T-helper 17 cell (primary cell): ENCODE measurements at places on chromosomes 11 and 22.

DNA sequence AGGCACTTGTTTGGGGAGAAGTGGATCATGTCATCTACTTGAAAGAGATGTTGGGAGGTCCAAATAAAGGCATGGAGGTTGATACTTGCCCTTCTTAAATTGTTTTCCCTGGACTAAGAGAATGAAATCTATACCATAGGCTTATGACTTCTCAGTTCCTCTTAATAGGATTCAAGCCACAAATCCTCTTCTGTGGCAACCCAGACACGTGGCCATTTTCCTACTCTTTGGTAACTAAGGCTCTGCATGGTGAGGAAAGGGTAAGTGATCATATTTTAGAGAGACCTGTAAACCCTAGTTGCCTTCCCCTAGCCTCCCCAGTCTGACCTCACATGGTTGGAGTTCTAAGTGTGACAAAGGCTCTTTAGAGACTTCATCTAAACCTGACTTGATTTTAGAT lies 72.9 kb upstream of the CD44 start:
- no peak for DNase-seq

- no peak for DNase-seq
These were observed 14.7 kb upstream of the TAB1 start for GRCh38 chr22:39384750-39385480.

GRCh38 chr11:69562302-69562701 lies 78.7 kb upstream of the CCND1 start:
- DNase-seq, result no peak

GRCh38 chr11:59368238-59369022 lies 9.7 kb downstream of the OR5AN1 start:
- DNase-seq, result no peak

DNA sequence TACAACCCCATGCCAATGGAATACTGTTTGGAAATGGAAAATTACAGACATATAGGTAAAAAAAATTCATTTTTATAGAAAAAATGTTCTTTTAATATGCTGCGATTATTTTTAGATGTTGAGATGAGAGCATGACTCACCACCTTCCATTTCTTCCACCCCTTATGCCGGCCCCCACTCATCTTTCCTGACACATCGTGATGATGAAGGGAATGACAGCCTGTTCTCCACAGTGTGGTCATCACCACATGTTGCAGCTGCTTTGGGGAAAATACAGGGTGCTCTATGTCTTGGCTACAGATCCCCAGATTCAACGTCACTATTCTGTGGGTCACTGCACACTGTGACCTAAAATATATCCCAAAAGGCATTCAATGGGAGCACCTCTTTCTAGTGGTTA lies 916.2 kb downstream of the METTL15 start:
- no peak for DNase-seq

- DNase-seq, result peak; percentile 73
These were observed 3.8 kb downstream of the APOL3 start for GRCh38 chr22:36156515-36157419.

GRCh38 chr22:25997886-25998775 lies 171.1 kb upstream of the SEZ6L start:
- no peak for DNase-seq

DNA sequence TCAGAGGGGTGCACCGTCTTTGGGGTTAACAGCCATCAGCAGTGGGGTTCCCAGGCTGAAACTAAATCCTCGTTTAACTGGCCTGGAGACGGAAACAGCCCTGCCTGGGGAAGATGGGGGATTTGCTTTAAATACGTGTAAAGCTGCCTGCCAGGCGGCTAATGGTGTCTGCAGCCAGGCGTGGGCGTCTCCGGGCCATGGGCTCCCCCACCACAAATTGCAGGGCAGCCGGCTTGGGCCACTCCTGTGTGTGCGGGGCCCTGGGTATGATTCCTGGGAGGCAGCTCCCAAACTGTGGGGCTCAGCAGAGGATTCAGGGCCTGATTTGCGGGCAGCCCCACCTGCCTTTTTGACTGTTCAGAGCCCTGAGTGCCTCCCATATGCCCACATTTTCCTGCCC lies 110.5 kb downstream of the KCNQ1 start:
- peak; percentile 1 for DNase-seq

DNA sequence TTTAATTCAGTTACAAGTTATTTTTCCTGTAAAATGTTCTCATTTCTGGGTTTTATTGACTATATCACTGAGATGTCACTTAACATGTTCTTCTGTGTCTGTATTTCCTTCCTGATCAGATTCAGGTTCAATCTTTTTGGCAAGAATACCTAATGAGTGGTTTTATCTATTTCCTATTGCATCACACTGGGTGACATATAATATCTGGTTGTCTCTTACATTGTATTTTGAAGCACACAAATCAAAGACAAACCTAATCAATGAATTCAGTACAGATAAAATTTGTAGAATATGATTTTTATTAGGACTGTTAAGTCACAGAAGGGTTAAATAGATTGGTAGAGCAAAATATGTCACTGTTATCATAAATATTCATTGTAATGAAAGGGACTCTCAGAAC lies 60.4 kb downstream of the BCL2L13 start:
- DNase-seq, result no peak

DNA sequence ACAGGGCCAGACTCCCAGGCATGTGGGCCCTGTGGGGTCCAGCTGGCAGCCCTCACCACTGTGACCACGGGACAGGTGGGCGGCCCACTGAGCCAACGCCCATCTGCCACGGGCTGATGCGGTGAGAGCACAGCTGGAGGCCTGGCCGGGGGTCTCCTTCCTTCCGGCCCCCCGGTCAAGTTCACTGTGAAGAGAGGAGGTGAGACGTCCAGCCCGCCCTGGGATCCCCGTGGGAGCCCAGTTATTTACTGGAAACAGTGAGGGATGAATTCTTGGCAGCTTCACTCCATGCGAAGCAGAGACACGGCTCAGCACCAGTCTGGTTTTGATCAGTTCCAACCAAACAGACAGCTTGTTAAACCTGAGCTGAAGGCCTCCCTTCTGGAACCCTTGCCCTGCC lies 38.7 kb downstream of the WNT11 start:
- no peak for DNase-seq

DNA sequence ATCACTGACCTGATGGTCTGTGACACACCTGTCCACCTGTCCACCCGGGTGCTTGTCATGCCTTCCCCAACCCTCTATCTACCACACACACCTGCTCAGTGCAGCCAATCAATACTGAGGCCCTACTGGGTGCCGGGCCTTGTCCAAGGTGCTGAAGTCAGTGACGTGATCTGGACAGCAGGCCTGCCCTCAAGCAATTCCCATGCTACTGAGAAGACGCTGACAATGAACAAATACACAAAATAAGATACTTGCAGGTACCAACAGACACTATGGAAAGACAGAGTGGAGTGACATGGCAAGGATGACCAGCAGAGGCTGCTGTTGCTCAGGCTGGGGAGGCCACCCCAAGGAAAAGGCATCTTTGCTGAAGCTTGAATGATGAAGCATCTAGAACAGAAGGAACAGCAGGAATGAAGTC lies 21.2 kb downstream of the PLAAT3 start:
- no peak for DNase-seq

DNA sequence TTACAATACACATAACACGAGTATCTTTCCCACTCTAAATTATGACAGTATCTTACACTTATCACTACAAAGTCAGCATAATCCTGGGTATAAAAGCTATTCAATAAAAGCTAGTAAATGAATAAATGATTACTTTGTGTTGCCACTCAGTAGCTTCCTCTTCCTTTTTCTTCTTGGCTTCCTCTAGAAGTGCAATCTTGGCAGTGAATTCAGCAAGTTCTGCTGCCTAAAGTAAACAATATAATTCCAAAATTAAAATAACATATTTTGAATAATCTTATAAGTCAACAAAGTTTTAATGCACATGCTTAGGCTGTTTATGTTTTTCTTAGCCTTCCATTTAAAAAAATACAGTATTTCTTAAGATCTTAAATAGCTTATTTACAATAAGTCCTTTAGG lies 60.4 kb downstream of the RDX start:
- DNase-seq, result no peak

DNA sequence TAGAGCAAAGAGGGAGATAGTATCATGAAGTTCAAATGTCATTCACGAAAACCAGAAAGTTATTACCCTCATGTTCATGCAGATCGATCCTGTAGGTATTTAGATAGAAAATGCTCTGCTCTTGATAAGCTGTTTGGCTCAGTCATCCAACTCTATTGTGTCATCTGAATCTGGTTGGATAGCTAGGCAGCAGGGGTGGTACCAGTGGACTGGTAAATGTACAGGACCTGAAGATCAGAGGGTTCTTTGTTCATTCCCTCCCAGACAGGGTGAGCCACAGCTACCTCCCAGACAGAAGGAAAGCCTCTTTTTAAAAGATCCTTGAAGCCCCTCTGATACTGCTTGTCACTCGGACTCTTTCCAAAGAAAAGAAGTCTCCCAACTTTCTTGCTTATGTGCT lies 29.8 kb upstream of the DRD2 start:
- DNase-seq, result no peak

DNA sequence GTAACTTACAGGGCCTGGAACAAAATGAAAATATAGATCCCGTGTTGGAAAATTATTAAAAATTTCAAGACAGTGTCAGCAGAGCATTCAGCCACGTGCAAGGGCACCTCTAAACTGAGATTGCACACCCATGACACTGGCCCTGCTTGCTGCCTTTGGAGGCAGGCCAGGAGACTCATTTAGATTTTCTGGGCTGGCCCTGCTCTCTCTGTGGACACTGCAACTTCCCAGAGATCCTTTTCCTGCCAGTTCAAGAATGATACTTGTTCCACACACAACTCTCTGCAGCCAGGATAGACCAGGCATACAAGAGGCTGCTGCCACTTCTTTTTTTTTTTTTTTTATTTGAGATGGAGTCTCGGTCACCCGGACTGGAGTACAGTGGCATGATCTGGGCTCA lies 56.7 kb upstream of the PTPRJ start:
- no peak for DNase-seq

DNA sequence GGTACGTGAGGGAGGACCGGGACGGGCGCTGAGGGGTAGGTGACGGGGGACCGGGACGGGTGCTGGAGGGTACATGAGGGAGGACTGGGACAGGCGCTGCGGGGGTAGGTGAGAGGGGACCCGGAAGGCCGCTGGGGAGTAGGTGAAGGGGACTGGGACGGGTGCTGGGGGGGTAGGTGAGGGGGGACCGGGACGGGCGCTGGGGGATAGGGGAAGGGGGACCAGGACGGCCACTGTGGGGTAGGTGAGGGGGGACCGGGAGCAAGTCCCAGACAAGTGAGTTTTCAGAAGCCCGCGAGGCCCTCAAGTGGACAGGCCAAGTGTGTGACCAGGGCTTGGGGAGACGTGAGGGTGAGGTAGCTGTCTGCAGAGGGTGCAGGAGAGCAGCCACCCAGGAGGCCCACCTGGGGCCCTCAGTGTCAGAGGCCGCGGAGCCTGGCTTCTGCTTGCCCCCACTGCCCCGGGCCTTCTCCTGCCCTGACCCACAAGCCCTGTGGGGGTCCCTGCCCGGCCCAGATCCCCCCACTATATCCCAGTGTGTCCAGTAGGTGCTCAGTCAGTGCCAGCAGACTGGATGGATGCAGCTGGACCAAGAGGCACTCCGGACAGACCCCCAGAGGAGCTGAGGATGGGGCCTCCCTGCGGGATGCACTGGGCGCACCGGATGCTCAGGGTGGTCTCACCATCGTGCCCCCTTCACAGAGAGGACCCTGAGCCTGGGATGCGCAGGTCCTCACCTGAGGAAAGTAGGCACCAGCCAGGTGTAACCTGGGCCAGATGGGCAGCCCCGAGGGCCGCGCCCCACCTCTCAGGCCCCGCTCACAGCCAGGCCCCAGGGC lies 44.2 kb upstream of the TH start:
- no peak for DNase-seq

DNA sequence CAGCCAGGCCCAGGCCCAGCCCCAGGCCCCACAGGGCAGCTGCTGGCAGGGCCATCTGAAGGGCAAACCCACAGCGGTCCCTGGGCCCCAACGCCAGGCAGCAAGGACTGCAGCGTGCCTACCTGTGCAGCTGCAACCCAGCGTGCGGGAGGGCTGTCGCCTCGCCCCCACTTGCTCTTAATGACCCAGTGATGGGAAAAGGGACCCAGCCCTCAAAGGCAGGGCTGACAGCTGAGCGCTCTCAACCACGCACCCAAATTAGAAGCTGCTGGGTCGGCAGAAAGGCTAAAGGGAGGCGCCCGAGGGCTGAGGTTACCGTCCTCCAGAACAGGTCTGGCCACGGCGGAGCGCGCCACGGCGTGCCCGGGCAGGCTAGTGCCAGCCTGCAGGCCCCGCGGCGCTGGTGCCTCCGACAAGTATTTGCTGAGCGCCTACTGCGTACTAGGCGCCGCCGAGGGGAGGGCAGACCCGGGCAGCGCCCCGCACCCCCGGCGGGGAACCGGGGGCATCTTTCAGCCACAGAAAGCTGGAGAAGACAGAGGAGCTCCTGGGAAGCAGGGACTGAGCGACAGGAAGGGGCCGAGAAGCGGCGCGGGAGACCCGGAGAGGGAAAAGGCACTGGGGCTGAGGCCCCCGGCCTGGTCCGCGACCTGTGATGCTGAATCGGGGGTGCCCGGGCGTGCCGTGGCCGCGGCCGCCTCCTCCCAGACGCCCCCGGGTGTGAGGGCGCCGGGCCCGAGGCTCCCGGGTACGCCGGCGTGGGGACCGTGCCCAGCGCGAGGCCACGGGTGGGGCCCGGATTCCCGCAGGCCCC lies 773 bp downstream of the HRAS start:
- DNase-seq, result no peak

DNA sequence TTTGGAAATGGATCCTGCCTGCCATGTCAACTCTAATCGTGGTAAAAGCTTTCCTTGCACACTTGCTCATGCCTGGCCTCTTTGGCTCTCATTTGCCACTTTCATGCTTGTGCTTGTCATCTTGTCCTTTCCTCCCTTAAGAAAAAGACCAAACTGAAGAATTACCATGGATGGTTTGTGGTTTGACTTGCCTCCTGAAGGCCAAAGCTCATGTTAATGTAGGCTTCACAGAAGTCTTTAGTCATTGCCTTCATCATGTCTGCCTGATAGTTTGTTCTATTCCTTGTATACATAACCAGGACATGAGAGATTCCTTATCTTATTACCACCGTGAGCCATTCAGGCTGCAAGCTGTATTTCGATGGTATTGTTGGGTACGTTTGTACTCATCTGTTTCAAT lies 17.3 kb downstream of the TEAD1 start:
- DNase-seq, result no peak

- no peak for DNase-seq
These were observed 45.2 kb downstream of the ARHGEF12 start for GRCh38 chr11:120381401-120381800.

DNA sequence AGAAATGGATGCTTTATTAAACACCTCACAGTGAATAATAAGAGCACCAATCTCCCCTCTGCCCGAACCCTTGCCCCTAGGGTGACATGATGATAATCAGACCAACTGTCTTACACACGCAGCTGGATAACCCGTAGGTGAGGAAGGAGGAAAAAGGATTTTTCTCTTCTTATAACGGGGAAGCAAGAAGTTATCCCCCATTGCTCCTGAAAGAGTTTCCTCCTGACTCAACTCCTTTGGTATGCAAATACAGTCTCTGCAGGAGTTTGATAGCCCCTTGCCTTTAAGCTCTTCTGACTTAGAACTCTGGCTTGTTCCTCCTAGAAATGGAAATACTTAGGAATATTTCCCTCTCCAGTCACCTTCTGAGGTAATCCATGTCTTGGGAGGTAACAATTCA lies 455.8 kb downstream of the TMEM135 start:
- DNase-seq, result no peak

- DNase-seq, result no peak
These were observed 10.5 kb upstream of the LDLRAD3 start for GRCh38 chr11:35933320-35933871.

- no peak for DNase-seq
These were observed 86.4 kb downstream of the PIWIL4 start for GRCh38 chr11:94653561-94653960.

- no peak for DNase-seq
These were observed 16.1 kb downstream of the APLP2 start for GRCh38 chr11:130085671-130086290.
